Bronchus fibroblast of lung (primary cell): ENCODE measurements at places on chromosomes 5 and 9. TPM values are rescaled to one million over a fixed set of nuclear protein-coding genes. Genes with fewer than 3 reads are reported as not detected.

Gene KCNT1
- total RNA-seq, result not detected in 2 replicates

Gene FOXD4L4
- not detected in 2 replicates for total RNA-seq

Gene IFNA21
- total RNA-seq, result not detected in 2 replicates

Gene C9orf78
- total RNA-seq, result 38.5 and 44.6 TPM in 2 replicates

Gene ADAMTSL1
- total RNA-seq, result 35.8 and 39.1 TPM in 2 replicates

Gene PDZD2
- total RNA-seq, result 0.50 and 1.3 TPM in 2 replicates

Gene SPINK7
- total RNA-seq, result not detected in 2 replicates

Gene GRK6
- 31.7 and 34.5 TPM in 2 replicates for total RNA-seq

Gene PCDHA10
- total RNA-seq, result not detected in 2 replicates

Gene CNTNAP3B
- 3.7 and 5.8 TPM in 2 replicates for total RNA-seq

Gene CDKN2A
- 5.7 and 10.0 TPM in 2 replicates for total RNA-seq

Gene SPEF2
- total RNA-seq, result 0.74 and 1.0 TPM in 2 replicates

Gene KCNN2
- total RNA-seq, result 1.8 and 2.5 TPM in 2 replicates

Gene BAAT
- total RNA-seq, result under 0.01 TPM in 1 of 2 replicates, not detected in the other

Gene IL3
- total RNA-seq, result not detected in 2 replicates

Gene SLC36A1
- 3.0 and 5.9 TPM in 2 replicates for total RNA-seq

Gene PCDHB16
- total RNA-seq, result under 0.01 TPM in 1 of 2 replicates, not detected in the other

Gene UNC13B
- total RNA-seq, result 11.1 and 11.3 TPM in 2 replicates

Gene GFI1B
- total RNA-seq, result under 0.01 TPM in 1 of 2 replicates, not detected in the other

Gene PRUNE2
- total RNA-seq, result 3.6 and 4.4 TPM in 2 replicates

Gene ITGA1
- 7.9 and 12.9 TPM in 2 replicates for total RNA-seq

Gene SLC4A9
- not detected in 2 replicates for total RNA-seq
